ENCODE measurements at places on chromosomes 11 and 22. TPM values are rescaled to one million over a fixed set of nuclear protein-coding genes. Genes with fewer than 3 reads are reported as not detected.

MMP10 gene
- total RNA-seq = not detected

GRCh38 chr11:65870307-65870658, 2.3 kb downstream of the EFEMP2 start:
- DNase-seq = no peak

C1QTNF5 gene
- total RNA-seq = 24.4 TPM

CDCA5 gene
- total RNA-seq = 16.5 TPM

- DNase-seq = no peak
These were observed 52.6 kb upstream of the NAV2 start for GRCh38 chr11:19660076-19660475.

OR51E1 gene
- not detected for total RNA-seq

All from mesothelial cell of epicardium (in vitro differentiated cells).